ENCODE measurements at places on chromosomes 16 and 17.

DNA sequence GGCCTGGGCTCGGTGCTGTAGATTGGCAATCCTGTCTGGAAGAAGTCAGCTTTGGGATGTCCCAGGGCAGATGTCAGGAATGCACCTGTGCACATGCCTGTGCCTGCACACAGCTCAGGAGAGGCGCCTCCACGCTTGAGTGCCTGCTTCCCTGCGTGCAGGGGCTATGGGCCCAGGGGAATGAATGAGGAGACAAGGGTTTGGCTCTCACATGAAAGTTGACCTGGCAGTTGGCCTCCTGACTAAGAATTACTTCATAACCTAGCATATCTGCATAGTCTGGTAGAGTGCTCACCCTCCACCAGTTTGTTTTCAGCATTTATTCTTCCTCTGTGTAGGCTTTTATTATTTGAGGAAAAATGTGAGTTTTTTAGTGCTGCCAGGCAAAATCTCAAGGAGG lies 50.0 kb downstream of the PLD6 start:
- no peak for DNase-seq

GRCh38 chr16:68113059-68113761 lies 28.0 kb downstream of the NFATC3 start:
- no peak for DNase-seq

- no peak for DNase-seq
These were observed 1.8 kb downstream of the ZNF23 start for GRCh38 chr16:71460236-71460635.

- no peak for DNase-seq
These were observed 6.6 kb upstream of the VASN start for GRCh38 chr16:4365014-4365406.

DNA sequence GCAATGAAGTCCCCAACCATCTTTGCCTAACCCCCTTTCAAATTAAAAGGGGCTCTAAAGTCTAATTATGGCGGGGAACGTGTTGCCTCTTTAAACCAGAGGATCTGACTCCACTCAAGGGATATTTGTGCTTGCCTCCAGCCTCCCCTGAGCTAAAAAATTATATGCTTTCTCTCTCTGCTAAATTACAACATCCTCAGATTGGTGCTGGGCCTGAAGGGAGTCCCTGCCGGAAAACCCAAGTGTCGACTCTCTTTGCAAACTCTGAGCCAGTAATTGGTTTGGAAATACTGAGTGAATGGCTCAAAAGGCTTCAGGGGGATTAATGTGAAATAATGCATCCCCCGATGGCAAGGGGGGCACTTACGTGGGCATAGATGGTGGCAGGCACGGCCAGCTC lies 208.5 kb upstream of the TNRC6C start:
- no peak for DNase-seq

DNA sequence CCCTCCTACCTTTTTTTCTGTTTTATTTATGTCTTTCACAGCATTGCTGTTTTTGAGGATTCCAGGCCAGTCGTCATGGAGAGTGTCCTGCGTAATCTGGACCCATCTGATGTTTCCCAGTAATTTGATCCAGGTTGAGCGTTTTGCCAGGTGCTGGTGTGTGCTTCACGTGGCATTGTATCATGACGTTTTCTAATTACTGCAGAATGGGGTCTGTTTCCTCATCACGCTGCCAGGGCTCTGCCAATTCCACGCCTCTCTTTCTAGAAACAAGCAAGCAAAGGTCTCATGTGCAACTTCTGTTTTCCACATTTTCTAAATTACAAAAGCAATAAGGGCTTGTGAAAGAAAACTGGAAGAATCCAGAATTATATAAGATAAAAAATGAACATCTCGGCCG lies 28.3 kb upstream of the BHLHA9 start:
- DNase-seq = no peak

- DNase-seq = no peak
These were observed 267.1 kb downstream of the C16orf95 start for GRCh38 chr16:87050142-87050541.

DNA sequence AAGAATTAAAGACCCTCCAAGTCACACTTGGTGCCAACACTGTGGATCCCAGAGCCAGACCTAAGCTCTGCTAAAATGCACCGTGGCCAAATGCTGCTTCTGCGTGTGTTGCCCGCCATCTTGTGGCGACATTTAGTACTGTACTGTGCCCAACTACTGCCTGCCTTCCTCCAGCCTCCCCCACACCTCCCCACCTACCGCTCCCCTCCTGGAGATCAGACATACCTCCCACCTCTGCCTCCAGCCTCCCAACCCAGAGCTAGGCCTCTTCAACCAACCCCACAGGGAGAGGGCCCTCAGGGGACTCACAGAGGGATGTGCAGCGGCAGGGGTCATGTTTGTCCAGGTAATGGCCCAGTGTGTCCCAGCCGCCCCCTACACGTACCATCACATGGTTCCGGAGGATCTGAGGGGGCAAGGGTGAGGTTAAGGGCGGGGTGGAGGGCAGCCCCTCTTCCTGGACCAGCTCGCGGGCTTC lies 5.5 kb downstream of the GAS2L2 start:
- peak; percentile 47 for DNase-seq

DNA sequence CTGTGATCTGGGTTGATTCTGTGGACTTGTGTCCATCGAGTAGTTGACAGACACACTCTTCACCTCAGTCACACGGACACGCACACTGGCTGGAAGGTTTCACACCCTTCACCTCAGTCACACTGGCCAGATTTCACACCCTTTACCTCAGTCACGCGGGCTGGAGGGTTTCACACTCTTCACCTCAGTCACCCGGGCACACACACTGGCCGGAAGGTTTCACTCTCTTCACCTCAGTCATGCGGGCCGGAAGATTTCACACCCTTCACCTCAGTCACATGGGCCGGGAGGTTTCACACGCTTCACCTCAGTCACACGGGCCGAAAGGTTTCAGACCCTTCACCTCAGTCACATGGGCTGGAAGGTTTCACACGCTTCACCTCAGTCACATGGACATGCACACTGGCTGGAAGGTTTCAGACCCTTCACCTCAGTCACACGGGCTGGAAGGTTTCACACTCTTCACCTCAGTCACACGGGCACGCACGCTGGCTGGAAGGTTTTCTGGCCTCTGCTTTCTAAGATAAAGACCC lies 96.2 kb downstream of the PGS1 start:
- DNase-seq = peak; percentile 10

- DNase-seq = no peak
These were observed 482 bp upstream of the SSH2 start for GRCh38 chr17:29930409-29931010.

GRCh38 chr17:4607773-4608187 lies 23.5 kb downstream of the SMTNL2 start:
- no peak for DNase-seq

DNA sequence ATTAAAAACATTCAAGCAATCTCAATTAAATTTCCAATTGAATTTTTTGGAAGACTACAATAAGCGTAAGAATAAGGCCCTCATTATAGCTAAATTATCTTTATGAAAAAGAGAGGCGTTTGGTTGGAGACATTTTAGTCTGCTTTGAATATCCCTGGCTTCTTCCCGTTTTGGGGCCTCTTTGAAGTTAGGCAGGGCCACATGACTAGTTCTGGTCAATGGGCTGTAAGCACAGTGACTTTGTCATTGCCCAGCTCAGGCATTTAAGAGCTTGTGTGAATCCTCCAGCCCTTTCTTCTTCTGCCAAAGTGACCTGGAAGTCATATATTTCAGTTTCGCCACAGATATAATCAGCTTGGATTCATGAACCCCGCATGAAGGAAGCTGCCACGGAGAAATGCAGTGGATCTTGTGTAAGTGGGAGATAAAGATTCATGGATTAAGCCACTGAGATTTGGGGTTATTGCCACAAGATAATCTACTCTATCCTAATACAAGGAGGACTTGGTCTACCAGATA lies 21.7 kb upstream of the UBTF start:
- no peak for DNase-seq

DNA sequence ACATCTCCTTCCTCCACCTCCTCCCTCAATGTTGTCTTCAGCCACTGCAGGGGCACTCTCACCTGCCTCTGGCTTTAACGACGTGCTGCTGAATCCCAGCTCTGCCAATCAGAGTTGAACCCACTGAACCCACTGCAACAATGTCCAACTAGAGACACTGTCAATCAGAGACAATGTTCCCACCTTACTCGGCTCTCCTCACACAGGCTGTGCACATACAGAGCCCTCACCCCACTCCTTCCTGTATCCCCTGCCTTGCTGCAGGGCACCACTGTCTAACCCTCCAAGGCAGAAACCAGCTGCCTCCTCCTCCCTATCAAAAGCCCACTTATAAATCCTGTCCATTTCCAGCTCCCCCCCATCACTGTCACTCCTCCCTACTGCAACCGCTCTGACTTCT lies 58.7 kb downstream of the ANKRD11 start:
- DNase-seq = no peak

- no peak for DNase-seq
These were observed 237.1 kb downstream of the NTN1 start for GRCh38 chr17:9258115-9259015.

GRCh38 chr16:81148277-81148676 lies 52.1 kb upstream of the GCSH start:
- DNase-seq = no peak

DNA sequence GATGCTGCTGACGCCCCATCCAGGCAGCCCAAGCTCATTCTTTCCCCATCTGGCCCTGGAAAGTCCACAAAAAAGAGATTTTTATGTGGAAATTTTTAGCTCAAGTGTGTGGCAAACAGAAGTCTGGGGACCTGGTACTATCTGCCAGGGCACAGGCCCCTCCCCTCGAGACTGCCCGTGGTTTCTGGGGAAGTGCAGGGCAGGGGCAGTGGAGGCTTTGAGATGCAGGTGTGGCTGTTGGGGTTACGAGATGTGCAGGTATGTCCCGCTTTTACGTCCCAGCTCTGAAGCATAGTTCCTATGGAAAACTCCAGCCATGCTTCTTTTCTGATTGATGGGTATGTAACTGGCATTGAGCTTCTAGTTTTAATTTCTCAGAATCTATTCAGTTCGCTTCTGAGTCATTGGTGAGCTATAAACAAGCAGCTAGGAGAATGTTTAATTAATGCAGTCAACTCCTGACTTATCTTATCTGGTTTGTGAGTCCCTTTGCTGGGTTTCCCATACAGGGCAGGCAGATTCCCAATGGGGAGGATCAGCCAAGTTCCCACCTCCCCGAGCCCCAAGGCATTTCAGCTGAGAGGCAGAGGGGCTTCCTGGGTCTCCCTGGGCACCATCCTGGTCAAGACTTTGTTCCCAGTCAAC lies 16.2 kb downstream of the TBX4 start:
- DNase-seq = no peak

DNA sequence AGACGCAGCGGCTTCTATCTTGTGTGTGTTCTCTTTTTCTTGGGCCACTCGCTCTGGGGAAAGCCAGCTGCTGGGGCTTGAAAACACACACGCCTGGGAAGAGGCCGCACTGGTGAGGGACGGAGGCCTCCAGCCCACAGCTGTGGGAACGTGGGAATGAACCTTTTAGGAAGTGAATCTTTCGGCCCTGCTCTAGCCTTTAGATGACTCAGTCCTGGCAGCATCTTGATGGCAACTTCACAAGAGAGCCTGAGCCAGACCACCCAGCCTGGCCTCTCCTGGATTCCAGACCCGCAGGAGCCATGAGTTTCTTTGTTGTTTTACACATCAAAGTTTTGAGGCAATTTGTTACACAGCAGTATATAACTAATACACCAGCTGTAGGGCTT lies 2.2 kb upstream of the PDPK1 start:
- DNase-seq = no peak

GRCh38 chr16:6170022-6170421 lies 1072.4 kb upstream of the EEF2KMT start:
- no peak for DNase-seq

- DNase-seq = no peak
These were observed 82.3 kb upstream of the LHX1 start for GRCh38 chr17:36854982-36855381.

- DNase-seq = no peak
These were observed 1.5 kb upstream of the SOX9 start for GRCh38 chr17:72119077-72119872.

- no peak for DNase-seq
These were observed 68.9 kb upstream of the EEF2KMT start for GRCh38 chr16:5166486-5166885.

DNA sequence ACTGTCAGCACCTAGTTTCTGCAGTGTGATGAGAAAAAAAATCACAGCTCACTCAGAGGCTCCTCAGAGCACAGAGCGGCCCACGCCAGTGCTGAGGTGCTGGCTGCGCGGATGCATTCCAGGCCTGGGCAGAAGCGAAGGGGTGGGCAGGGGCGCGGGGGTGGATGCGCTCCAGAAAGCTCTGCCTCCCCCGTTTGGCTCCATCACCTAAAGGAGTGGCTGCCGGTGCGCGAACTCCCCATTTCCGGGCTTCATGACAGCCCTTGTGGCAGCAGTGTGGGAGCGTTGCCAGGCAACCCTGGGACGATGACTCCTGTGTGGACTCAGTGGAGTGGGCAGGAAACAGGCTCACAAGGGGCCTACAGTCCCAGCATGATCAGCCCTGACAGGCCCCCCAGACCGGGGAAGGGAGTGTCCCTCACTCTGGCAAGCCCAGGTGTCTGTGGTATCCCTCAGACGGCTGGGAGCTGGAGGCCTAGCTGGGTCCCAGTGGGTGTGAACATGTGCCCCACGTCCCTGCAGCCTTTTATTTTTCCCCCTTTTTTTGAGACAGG lies 32.8 kb upstream of the NUDT16L1 start:
- DNase-seq = peak; percentile 28

DNA sequence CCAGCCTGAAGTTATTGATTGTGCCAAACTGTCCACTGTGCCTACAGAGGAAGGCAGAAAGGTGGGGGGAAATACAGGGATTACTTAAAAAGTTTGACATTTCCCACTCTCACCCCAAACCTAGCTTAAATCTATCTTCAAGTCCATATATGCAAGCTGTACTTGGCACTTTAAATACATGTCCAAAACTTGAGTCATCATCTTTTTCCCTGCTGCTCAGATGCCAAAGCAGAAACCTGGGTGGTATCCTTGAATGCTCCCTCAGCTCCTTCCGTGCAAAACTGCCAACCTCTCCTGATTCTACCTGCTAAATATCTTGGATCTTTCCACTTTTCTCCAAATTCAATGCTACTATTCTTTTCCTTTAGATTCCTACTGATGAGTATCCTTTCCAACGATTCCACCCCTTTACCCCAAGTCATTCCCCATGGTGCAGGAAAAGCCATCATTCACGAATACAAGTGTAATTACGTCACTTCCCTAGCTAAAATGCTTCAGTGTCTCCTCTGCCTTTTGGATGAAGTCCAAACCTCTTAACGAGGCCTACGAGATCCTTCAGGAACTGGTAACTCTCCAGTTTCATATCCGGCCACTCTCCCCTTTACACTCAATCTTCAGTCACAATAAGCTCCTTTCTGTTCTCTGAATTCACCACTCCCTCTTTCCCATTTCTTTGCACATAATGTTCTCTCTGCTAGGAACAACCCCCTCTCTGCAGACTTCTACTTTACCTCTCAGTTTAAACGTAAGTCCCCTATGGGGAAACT lies 9.3 kb downstream of the BECN1 start:
- DNase-seq = no peak

GRCh38 chr16:85879975-85880831 lies 18.8 kb upstream of the IRF8 start:
- no peak for DNase-seq
